ENCODE measurements at places on chromosomes 16 and 17.

- no peak for DNase-seq
Observed at GRCh38 chr17:10803830-10804475, at the start of gene TMEM238L. TMEM238L (minus strand) TSS chr17:10804099; CDS start chr17:10803963, 136 bp downstream.

- no peak for DNase-seq
Observed at GRCh38 chr16:53061256-53061655, 6.5 kb downstream of the CHD9 start.

GRCh38 chr16:83453977-83454376, 353.8 kb upstream of the HSBP1 start:
- no peak for DNase-seq

GRCh38 chr17:9672266-9672665, 26.9 kb downstream of the USP43 start:
- DNase-seq: no peak

DNA sequence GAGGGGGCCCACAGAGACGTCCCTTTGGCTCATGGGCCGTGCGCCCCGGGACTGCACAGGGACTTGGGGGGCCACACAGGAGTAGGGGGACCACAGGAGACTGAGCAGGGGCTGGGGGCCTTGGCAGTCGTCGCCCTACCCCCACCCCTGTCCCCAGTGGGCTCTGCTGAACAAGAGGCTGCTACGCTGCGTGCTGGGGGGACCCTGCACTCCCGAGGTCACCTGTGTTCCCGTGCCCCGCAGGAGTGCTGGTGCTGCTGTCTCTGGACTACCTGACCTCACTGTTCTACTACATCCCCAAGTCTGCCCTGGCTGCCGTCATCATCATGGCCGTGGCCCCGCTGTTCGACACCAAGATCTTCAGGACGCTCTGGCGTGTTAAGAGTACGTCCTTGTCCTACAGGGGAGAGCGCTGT, 14.4 kb upstream of the RNF213 start:
- no peak for DNase-seq

- DNase-seq: no peak
Observed at GRCh38 chr17:30519707-30520106, 42.5 kb downstream of the GOSR1 start.

- no peak for DNase-seq
Observed at GRCh38 chr16:25093208-25094061, 18.1 kb upstream of the LCMT1 start.

DNA sequence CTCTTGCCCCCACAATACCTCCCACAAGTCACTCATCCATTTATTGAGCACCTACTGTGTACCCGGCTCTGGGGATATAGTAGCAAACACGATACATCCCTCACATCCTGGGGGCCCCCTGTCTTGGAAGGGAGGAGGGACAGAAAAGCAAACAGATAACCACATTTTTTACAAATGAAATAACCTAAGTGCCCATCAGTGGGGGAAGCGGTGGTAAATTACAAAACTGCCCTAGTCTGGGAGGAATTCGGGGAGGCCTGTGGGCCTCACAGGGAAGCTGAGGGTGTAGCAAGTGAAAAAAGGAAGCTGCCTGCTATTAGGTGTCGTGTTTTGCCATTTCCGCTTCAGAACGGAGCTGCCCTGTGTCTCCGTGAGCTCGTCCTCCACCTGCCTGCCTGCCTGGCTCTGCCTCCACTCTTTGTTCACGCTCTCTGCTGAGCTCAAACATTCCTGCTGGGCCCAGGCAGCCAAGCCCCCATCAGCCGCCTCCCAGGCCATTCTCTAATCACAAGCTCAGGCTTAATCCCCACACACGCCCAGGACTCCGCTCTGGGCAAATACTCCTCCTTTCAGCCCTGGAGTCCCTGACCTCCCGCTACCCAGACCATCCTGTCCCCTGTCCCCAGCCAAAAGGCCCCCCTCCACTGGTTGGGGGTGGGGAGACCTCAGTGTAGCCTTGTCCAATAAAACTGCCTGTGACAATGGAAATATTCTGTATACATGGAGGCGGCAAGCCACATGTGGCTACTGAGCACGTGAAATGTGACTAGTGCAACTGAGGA, 10.2 kb upstream of the SEC14L5 start:
- DNase-seq: no peak

GRCh38 chr16:74075393-74075792, 221.2 kb upstream of the PSMD7 start:
- no peak for DNase-seq

- no peak for DNase-seq
Observed at GRCh38 chr17:44787271-44787940, 28.6 kb downstream of the ADAM11 start.

GRCh38 chr16:73775841-73776388, 520.7 kb upstream of the PSMD7 start:
- DNase-seq: no peak

Data from activated T-helper 1 cell treated with Interleukin-2 at 50 U/mL for 16 hours (primary cell).